Right lung (tissue), 10 donors: ENCODE measurements at places on chromosomes 7 and 10.

- DNase-seq = no peak
Measured at GRCh38 chr10:1401071-1401965, 336.0 kb downstream of the ADARB2 start.

- DNase-seq = no peak
Measured at GRCh38 chr10:47264797-47265281, 35.2 kb upstream of the GDF10 start.

- no peak for DNase-seq
Measured at GRCh38 chr10:98340940-98341310, 72.9 kb upstream of the LOXL4 start.

DNA sequence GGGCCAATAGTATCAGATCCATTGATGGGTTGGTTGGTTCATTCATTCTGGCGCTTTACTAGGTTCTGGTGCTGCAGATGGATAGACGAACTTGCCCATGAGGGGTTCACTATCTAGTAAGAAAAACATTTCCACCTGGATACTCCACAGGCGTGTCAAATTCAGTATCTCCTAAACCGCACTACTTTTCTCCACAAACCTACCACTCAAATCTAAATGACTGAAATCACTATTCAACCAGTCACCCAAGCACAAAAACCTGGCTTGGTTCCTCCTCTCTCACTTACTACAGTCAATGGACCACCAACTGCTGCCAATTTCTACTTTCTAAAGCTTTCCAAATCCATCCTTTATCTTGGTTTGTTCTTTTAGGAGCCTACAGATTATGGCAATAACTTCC is 572 bp downstream of the AGK start:
- no peak for DNase-seq

- no peak for DNase-seq
Measured at GRCh38 chr7:26554952-26555351, 263.3 kb downstream of the SNX10 start.

GRCh38 chr10:11225935-11226334 is 208.3 kb downstream of the CELF2 start:
- DNase-seq = no peak

- no peak for DNase-seq
Measured at GRCh38 chr7:118449797-118450567, 225.5 kb downstream of the ANKRD7 start.

- DNase-seq = no peak
Measured at GRCh38 chr10:26737730-26738129, 40.2 kb downstream of the PDSS1 start.

- DNase-seq = no peak
Measured at GRCh38 chr10:33183655-33184054, 150.8 kb downstream of the NRP1 start.

GRCh38 chr10:60414877-60415585 is 25.4 kb upstream of the ANK3 start:
- no peak for DNase-seq

DNA sequence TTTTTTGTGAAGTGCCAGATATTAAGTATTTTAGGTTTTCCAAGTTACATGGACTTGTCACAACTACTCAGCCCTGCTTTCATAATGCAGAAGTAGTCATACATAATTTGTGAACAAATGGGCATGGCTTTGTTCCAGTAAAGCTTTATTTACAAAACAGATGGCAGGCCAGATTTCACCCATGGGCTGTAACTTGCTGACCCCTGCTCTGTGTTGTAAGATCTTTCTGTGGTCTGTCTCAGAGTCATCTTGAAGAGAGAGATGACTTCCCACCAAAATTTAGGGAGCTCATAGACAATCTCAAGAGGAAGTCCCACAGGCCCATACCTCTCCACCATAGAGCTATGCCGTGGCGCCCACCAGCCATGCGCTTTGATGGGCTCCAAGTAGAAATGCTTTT is 616.1 kb downstream of the LRMDA start:
- DNase-seq = no peak

GRCh38 chr10:93206652-93207051 is 133.0 kb downstream of the CYP26A1 start:
- DNase-seq = peak; percentile 15

GRCh38 chr7:11758627-11759111 is 73.3 kb downstream of the THSD7A start:
- no peak for DNase-seq

DNA sequence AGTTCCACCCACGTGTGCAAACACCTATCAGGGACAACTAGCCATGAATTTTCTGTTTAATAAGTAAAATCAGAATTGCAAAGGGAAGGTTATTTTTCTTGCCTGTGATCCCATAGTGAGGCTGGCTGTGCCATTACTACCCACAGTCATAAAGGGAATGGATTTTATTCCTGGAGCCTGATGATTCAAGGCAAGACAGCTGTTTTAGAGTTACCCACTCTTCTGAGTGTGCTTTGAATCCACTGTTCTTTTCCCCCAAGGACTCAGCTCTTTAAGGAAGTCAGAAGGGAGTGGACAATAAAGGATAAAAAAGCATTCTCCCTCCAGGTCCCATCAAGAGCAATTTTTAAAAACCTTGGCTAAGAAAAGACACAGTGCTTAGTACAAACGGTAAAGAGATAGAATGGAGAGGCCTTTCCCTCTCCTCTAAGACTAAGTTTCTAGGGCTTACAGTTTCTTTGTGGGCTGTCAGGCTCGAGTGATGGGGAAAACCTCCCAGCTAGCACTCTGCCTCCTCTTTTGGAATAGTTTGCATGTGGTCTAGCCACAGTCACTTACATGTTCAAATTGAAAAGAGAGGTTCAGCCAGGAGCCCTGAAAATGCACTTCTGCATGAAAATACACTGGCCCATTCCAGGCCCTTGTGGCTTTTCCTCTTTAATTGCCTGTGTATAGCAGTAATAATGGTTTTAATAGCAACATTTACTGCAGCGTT is 5.1 kb upstream of the LRRC4 start:
- DNase-seq = no peak

DNA sequence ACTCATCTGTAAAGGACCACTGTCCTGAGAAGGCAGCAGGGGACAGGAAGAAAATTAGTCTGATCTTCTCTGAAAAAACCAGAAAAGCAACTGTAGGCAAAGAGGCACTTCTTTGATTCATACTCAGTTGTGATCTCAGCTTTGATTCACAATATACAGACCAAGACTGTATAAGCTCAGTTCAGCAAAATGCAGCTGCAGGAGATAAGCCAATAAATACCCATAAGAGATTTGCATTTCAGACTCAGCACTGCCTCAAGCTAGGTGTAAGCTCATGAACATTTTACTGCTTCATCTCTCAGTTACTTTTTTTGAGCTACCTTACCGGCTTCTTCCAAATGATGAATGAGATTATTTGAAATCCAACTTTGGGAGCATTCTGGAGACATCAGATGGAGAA is 64.2 kb upstream of the LYZL1 start:
- no peak for DNase-seq
